ENCODE measurements at places on chromosomes 12 and 14.
A peak's percentile ranks its signal among the peaks of the same experiment; 100 is the strongest.

GRCh38 chr12:66664076-66664475 is 14.8 kb downstream of the GRIP1 start:
- no peak for DNase-seq

GRCh38 chr12:48183876-48184548 is 568 bp downstream of the CCDC184 start:
- peak; percentile 48 for DNase-seq

- no peak for DNase-seq
Measured at GRCh38 chr14:94177806-94178205, 3.7 kb downstream of the PPP4R4 start.

DNA sequence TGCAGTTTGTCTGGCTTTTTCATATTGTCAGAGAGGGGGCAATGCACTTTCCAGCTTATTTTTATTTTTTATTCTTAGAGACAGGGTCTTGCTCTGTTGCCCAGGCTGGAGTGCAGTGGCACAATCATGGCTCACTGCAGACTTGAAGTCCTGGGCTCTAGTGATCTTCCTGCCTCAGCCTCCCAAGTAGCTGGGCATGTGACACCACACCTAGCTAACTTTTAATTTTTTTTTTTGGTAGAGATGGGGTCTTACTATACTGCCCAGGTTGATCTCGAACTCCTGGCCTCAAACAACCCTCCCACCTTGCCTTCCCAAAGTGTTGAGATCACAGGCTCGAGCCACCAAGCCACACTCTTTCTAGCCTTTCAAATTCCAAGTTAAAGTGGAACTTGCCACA is 3.9 kb upstream of the A2ML1 start:
- no peak for DNase-seq

- no peak for DNase-seq
Measured at GRCh38 chr12:666766-667308, 3.6 kb upstream of the NINJ2 start.

DNA sequence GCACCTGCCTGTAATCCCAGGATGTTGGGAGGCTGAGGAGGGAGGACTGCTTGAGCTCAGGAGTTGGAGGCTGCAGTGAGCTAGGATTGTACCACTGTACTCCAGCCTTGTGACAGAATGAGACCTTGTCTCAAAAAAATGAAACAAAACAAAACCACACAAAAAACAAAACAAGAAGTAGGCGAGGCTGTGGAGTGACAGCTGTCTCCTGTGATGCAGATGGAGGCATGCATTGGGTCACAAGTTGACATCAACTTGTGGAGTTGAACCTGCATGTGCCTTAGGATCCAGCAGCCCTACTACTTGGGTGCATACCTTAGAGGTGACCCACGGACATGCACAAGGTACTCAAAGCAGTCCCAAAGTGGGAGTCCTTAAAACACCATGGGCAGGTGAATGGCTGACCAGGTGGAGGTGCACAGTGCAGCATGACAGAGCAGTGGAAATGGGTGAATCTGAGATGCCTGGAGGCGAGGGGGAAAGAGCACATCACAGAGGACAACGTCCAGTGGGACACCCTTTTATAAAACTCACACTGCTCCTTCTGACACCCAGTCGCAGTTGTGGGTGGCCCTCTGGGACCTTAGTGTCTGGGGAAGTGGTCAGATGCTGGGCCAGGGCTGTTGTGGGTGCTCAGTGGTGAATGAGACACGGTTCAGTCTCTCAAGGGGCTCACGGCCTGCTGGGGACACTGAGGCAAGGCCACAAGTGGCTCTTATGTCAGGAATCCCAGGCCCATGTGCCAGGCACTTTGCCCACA is 12.7 kb downstream of the PLBD2 start:
- DNase-seq = no peak

DNA sequence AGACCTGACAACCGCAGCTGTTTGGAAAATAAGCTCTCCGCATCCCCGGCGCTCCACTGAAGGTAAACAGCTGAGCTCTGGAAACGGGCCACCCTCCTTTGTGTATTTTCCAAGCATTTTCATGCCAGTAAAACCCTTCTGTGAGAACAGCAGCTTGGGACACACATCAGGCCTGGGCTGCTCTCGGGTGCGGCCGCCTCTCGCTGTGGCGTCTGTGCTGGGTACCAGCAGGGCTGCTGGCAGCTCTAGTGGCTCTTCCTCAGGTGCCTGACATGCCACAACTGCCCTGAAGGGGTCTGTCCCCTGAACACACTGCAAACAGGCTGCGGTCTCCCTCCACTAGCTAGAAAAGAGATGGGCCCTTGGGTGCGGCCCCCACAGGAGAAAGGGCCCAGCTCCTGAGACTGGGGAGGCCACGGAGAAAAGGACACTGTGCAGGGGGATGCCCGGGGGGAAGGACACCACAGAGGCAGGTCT is 96.3 kb downstream of the ITPK1 start:
- DNase-seq = no peak

GRCh38 chr12:45425426-45425825 is 209.5 kb downstream of the ANO6 start:
- DNase-seq = no peak

- no peak for DNase-seq
Measured at GRCh38 chr12:111408116-111408440, 2.4 kb downstream of the SH2B3 start.

DNA sequence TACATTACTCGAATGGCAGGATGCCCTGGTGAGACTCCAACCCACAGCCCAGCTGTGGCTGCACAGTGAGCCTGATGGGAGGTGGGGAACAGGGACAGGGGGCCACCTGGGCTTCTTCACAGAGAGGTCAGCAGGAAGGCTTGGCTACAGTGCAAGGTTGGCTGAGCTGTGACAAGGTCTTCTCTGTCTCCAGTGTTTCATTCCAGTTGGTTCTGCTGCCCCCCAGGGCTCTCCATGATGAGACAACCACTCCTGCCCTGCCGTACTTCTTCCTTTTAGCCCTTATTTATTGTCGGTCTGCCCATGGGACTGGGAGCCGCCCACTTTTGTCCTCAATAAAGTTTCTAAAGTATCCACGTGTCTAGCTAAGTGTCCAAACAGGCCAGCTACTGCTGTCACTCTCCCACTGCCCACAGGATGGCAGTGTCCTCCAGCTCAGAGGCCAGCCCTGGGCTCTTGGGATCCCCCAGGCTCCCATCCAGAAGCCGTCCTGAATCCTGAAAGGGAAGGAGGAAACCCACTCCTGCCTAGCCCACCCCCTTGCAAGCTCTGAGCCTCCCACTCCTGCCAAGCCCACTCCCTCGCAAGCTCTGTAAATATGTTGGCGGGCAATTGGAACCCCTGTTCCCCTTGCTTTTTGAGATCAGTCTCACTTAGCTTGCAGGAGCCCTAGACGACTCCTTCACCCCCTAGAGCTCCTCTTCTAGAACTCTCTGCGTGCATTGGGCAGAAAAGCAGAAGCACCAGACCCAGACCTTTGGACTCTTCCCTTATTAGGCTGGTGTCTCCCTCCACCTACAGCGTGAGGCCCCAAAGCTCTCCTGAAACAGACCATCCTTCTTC is 5.4 kb downstream of the C1QL4 start:
- DNase-seq = peak; percentile 75

- no peak for DNase-seq
Measured at GRCh38 chr14:97970222-97970621, 1173.0 kb downstream of the VRK1 start.

- DNase-seq = peak; percentile 82
Measured at GRCh38 chr12:14770496-14771461, 32.5 kb downstream of the WBP11 start.

DNA sequence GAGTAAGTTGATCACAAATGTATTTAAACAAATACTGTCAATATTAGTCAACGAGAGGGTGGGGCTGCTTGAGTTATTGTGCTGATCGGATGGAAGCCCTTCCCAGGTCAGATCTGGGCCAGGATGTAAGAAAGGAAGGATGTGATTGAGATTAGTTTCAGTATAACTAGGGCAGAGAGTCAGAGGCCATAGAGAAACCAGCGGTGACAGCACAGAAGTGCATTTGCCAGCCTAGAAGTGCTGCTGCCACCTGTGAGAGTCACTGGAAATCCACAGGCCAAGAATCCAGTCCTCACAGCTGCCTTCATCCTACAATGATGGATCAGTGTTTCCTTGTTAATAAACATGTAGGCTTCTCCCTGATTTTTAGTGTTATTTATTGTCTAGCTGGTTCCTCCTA is 9.8 kb upstream of the FERMT2 start:
- no peak for DNase-seq

DNA sequence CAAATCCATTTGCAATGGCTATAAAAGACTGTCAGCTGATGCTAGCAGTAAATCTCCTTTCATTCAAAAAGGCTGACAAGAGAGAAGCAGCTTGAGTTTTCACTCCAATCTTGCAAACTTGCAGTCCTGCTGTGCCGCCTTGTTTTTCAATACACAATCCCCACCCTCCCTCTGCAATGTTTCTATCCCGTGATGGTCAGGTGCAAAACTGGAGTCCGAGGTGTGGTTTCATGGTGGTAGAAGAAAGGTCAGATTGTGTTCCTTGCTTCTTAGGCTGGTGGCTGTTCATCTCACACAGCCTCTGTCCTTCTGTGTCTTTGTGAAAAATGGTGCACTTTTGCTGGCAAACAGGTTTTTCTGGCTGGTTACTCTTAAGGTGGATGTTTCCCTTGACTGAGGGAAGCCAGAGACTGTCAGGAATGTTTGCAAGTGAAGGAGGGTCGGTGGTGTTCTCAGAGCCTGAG is 27.7 kb upstream of the TBX3 start:
- DNase-seq = no peak

- no peak for DNase-seq
Measured at GRCh38 chr12:78961171-78961570, 96.6 kb downstream of the SYT1 start.

- DNase-seq = no peak
Measured at GRCh38 chr12:92175961-92176360, 30.3 kb upstream of the BTG1 start.

DNA sequence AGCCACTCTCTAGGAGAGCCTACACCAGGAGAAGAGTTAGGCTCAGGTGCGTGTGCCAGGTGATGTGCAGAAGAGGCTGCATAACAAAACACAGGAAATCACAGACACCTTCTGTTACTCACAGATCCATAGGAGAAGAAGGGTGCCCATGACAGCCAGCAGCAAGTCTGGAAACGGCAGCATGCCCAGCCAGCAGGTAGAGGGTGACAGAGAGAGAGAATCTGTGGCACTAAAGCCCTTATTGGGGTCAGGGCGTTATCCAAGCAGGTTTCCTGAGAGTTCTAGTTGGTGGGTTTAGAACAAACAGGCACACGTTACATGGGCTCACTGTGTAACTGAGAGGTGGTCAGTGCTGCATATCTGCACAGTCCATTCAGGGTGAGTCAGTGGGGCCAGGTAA is 14.9 kb upstream of the SLC8A3 start:
- DNase-seq = no peak

GRCh38 chr12:109600481-109600880 is 26.9 kb downstream of the MVK start:
- DNase-seq = no peak

GRCh38 chr12:40618636-40619035 is 73.6 kb upstream of the CNTN1 start:
- DNase-seq = no peak

GRCh38 chr12:124475295-124476010 is 92.0 kb downstream of the NCOR2 start:
- DNase-seq = no peak

DNA sequence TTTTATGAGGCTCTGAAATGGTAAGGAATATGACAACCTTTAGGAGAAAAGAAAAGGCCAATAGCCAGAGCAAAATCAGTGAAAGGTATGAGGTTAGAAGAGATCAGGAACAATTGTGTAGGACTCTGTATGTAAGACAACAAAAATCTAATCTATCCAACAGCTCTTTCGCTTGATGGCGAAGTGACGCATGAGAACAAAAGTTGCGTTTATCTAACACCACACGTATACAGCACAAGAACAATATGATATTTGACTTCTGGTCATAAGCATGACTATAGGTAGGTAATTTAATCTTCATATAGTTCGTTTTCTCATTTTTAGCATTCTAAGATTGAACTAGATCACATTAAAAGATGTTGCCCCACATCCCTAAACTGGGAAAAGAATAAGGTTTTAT is 1.5 kb downstream of the CLECL1 start:
- no peak for DNase-seq

DNA sequence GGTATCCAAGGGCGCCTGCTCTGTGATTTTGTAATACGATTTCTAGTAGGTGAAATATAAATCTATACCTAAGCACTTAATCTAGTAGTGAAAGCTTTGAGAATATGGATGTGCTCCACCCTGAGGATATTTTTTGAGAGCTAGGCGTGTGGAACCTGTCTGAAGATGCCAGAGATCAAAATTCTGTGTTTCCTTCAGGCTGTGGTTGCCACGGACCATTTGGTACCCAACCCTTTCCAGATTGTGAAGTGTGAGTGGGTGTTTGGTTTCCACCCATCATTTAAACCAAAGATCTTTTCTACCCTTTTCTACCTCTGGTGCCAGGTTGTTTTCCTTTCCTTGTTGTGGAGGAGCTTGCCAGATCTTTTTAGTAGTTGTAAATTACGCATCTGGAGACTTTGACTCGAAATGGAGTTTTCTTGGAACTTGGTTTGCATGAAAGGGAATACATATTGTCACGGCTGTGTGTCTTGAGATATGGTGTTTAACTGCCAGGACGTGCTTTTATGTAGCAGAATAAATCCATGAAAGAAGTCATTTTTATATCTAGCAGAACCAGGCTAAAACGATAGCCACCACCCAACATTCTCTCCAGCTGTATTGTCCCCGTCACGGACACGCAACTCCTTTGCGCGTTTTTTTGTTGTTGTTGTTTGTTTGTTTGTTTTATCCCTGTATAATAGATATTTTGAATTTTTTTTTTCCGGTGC is 2.2 kb downstream of the LRFN5 start:
- no peak for DNase-seq

GRCh38 chr14:28751467-28752058 is 15.0 kb upstream of the FOXG1 start:
- DNase-seq = peak; percentile 62

- DNase-seq = peak; percentile 33
Measured at GRCh38 chr12:96986883-96987523, 79.9 kb downstream of the NEDD1 start.

GRCh38 chr12:51692016-51692415 is 101.0 kb downstream of the SCN8A start:
- no peak for DNase-seq

GRCh38 chr14:64745511-64746091 is 41.4 kb downstream of the PLEKHG3 start:
- DNase-seq = no peak

DNA sequence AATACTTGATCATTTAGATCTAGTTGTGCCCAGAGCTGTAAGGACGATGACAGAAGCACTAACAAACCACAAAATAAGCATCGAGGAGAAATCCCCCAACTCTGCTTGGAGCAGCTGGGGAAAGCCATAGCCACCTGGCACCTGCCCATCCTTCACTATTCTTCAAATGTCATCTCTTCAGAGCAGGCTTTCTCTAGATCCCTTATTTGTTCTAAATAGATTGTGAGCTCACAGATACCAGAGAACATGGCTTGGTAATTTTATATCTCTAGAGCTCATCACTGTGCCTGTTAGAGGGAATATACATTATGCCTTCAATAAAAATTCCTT is 50.9 kb downstream of the GRIP1 start:
- no peak for DNase-seq

All from nephron progenitor cell (in vitro differentiated cells).